ENCODE measurements at places on chromosomes 13 and 19.

DNA sequence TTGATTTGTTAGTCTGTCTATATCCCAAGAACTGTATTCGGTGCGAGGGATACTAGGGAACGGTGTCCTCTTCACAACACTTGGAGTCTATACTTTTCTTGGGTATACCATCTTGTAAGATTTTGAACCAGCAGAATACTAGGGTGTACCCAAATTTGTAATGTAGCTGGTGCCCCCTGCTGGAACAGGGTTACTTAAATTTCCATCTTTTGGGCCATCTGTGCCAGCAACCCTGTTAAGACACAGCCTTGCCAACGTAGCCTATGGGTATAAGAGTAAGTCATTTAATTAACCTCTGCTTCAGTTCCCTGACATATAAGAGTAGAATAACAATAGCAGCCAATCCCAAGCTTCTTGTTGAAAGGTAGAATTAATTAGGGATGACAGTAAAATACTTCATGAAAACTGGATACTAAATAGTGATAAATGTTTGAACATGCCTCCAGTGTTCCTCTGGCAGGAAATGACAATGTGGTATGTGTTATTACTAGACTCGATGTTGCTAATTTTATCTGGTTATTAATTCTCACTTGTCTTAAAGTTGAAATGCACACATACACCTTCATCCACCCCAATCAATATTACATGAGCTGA is 607.6 kb downstream of the FGF9 start:
- peak; percentile 32 for DNase-seq

- peak; percentile 18 for DNase-seq
Measured at GRCh38 chr19:604355-604754, 14.7 kb downstream of the HCN2 start.

DNA sequence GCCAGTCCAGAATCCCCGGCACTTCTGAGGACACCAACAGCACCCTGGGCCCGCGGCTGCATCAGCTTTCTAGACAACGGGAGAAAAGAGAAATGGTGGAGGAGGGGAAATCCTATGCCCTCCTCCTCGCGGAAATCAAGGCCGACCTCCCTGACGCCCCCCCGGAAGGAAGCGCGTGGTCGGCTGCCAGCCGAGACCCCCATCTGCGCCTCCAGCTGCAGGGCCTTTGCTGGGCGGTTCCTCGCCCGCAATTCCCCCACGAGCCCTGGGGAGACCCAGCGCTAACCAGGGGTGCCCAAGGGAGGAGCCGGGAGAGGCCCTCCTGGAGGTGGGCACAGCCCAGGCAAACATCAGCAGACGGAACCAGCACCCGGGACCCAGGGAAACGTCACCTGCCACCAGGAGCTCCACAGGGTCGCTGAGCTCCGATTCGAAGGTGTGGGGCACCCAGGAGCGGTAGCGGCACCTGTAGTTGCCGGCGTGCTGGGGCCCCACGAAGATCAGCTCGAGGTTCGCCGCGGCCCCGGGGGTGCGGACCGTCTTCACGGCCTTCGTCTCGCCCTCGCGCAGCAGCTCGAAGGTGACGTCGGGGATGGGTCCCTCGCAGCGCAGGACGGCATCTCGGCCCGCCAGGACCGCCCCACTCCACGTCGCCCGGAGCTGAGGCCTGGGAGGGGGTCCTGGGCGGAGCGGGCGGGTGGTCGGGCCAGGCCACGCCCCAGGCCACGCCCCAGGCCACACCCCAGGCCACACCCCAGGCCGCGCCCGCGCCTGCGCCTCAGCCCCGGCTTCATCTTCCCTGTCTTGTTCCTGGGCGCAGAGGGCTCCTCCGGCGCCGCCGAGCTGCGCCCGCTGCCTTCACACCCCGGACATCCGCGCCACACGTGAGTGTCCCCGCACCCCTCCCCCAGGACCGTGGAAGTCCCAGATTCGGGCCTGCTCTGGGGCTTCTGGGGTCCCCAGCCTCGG is 6.0 kb downstream of the A1BG start:
- DNase-seq: peak; percentile 52

- no peak for DNase-seq
Measured at GRCh38 chr19:31233295-31233800, 115.9 kb downstream of the TSHZ3 start.

DNA sequence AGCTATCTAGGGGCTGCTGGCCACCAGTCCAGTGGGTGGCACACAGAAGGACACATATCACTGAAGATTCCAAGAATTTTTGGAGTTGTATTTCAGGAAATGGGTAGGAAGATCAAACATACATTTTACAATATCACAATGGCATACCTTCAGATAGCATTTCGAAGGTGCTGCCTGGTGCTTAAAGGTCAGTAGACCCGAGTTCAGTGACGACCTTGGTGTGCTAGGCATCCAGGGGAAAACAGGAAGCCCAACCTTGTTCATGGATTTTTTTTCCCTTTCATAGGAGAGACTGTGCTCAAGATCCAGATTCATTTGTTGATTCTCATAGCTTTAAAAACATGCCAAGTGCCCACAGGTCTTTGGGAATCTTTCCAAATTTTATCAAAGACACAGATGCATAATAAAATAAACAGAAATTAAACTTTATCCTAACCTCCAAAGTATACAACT is 51.0 kb upstream of the RCBTB2 start:
- DNase-seq: no peak

DNA sequence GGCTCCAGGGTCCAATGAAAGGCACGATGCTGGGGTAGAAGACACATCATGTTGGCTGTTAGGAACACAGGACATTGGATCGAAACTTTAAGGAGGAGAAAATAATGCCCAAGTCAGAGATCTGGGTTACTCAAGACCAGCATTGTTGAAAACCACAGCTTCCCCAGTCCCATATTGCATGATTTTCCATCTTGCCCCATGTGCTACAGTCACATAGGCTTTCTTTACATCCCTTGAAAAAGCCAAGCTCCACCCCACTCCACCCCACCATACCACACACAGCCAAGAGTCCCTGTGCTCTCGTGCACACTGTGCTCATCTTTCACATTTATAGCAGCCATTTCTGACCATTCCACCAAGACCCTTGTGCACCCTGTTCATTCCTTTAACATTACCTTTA is 636.2 kb downstream of the DIAPH3 start:
- DNase-seq: peak; percentile 84

DNA sequence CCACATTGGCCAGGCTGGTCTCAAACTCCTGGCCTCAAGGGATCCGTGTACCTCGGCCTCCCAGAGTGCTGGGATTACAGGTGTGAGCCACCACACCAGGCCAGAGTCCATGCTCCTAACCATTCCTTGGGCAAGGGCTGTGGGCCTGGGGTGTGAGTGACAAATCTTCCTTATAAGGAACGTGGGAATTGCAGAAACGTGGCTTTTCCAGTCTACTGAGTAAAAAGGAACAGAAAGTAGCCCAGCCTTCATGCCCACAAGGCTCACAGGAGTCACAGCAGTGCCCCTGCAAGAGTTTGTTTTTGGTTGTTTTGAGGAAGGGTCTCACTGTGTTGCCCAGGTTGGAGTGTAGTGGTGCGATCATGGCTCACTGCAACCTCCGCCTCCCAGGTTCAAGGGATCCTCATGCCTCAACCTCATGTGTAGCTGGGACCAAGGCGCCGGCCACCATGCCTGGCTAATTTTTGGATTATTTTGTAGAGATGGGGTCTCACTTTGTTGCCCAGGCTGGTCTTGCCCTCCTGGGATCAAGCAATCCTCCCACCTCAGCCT is 5.1 kb downstream of the MYPOP start:
- DNase-seq: no peak

DNA sequence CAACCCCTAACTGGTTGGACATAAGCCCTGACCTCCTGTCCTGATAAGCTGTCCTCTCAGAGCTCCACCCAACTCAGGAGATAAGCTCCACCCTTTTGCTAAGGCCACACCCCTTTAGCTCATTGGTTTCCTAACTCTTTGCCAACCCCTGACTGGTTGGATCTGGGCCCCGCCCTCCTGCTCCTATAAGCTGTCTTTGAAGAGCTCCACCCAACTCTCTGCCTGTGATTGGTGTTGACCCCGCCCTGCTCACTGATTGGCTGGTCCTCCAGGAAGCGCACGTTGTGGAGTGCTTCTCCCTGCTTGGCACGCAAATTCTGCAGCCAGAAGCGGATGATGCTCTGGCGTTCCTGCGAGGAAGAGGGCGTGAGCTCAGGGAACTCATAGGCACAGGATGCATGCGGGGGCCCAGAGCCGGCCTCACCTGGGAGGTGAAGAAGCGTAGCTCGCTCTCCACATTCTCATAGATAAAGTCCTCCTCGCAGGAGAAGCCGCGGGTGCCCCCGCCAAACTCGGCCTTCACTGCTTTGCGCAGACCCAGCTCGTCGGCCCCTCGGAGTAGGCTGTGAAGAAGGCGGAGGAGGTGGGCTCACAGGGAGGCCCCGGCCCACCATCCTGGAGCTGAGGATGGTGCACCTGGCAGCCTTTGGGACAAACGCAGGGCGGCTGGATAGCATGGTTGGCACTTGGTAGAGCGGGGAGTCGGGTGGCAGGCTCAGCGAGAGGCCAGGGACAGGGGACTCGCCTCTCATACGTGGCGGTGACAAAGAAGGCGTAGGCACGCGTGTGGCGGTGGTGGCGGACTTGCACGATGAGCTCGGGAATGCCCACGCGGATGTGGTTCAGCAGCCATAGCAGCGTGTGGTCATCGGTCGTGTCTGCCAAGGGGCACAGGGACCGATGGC is 1.7 kb downstream of the ANO8 start:
- DNase-seq: no peak

- DNase-seq: no peak
Measured at GRCh38 chr13:96994017-96994857, at the start of gene OXGR1. Gene OXGR1, minus strand, starts transcription at chr13:96994476. Its CDS starts 6,717 bp downstream, at chr13:96987759.

- DNase-seq: no peak
Measured at GRCh38 chr19:6223461-6224307, 56.1 kb downstream of the MLLT1 start.

DNA sequence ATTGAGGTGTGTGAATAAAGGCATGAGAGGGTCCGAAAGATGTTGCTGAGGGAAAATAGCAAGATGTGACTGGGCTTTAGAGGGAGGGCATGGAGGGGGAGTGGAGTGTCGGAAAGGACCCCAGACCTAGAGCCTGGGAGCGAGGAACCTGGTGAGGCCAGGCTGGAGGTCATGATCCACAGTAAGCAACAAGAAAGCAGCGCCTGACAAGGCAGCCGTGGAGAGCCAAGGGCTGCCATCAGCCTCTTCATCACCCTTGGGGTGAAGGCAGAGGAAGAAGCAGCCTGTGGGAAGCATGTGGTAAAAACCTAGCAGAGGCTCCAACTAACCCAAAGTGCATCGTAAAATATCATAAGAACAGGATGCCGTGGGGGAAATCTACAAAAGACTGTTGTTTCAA is 162.8 kb upstream of the SOX1 start:
- no peak for DNase-seq

GRCh38 chr13:31909864-31910551 is 121.6 kb upstream of the FRY start:
- DNase-seq: no peak

- DNase-seq: no peak
Measured at GRCh38 chr19:46954502-46954992, 65.1 kb upstream of the NPAS1 start.

- peak; percentile 64 for DNase-seq
Measured at GRCh38 chr19:35458731-35459391, 10.8 kb downstream of the FFAR2 start.

DNA sequence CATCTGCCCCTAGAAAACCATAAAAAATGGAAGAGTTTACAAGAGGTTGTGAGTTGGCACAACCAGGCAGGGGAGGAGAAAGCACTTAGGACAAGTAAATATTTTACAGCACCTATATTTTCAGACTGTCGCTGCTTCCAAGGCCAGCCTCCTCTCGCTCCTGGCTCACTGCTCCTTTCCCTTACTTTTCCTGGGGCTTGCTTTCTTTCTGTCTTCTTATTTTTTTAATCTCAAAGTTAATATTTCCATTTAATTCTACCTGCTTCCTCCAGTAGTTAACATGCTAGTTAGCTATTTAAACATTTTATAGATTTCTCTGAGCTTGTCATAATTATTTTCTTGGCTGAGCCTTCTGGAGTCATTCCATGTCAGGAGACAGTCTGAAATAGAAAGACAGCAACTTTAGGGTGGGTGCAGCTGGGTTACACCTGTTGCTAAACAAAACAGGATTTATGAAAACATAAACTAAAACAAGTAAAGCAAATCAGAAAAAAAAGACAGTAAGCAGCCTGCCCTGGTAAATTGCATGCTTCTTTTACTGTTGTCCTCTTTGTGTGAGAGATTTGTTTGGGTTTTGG is 330.1 kb downstream of the DLEU7 start:
- DNase-seq: no peak

Measured in HL-60 (cell line).